Spleen (tissue), 13 donors: ENCODE measurements at places on chromosomes 7 and 10. TPM values are rescaled to one million over a fixed set of nuclear protein-coding genes. Genes with fewer than 3 reads are reported as not detected.

- DNase-seq: no peak
These were observed 4.9 kb upstream of the MTPN start for GRCh38 chr7:135981958-135982646.

DNA sequence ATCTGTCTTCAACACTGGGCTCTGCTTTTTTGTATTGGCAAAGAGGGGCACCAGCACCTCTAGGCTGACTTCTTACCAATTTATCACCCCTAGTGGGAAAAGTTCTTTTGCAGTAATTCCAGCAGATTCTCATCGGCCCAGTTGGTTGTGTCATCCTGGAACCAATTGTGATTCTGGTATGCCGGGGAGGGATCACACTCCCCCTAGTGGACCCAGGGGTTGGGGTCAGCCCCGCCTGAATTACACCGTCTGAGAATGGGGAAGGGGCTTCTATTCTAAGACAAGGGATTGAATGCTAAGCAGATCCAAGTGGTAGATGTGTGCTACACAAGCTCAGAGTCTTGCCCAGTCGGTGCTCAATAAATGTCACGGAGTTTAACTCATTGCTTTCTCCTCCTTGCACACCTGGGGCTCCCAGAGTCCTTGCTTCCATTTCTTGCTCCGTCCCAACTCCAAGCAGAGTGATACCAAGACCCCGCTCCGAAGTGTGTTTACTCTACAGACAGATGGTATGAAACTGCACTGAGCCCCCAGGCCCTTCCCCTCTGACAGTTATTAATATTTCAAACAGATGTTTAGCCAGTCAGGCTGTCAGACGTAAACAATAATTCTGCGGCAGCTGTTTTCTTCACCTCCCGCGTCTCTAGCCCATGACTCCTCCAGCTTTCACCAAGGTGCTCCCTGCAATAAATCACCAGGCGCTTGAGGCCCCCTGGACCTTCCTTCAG, 71.9 kb downstream of the C10orf105 start:
- DNase-seq: no peak

GRCh38 chr7:19814776-19815175, 41.4 kb upstream of the TMEM196 start:
- no peak for DNase-seq

- DNase-seq: no peak
These were observed 89.5 kb upstream of the PIK3CG start for GRCh38 chr7:106775552-106775936.

DNA sequence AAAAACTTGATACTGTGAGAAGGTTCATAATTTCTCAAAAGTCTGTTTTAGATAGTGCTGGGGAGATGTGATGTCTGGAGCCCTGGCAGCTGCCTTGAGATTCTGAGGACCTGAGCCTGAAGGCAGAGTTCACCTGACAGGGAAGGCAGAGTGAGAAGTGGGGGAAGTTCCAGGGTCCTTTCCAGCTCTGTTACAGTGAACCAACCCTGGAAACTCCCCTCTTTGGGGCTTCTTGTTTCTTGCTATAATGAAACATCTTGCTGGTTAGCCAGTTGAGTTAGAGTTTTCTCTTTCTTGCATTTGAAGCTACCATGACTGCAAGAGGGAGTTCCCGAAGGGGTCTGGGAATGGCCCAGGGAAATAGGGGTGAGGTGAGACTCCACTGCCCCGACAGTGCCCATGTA, 158.9 kb upstream of the TNRC18 start:
- no peak for DNase-seq

- DNase-seq: no peak
These were observed 140.9 kb downstream of the PTPRN2 start for GRCh38 chr7:158446706-158447105.

- DNase-seq: no peak
These were observed 2.7 kb downstream of the KAZALD1 start for GRCh38 chr10:101064415-101065030.

GRCh38 chr7:131654668-131655326, 98.4 kb upstream of the PODXL start:
- DNase-seq: peak; percentile 95

DNA sequence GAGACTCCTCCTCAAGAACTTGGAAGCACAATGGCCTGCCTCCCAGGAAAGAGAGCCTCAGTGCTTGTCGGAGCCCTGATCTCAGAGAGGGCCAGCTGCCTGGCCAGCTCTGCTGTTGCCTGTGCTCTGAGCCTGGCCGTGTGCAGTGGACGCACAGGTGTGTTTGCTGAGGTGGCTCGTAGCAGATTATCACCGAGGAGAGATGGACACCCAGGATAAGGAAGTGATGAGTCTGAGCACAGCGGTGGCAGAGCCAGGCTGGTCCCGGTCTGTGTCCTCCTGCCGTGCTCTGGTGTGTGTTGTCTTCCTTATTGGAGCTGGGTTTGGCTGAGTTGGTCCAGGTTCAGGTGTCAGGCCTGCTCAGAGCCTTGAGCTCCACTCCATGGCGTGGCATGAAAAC, 208.5 kb downstream of the EBF3 start:
- peak; percentile 54 for DNase-seq

- DNase-seq: no peak
These were observed 308.0 kb upstream of the KCND2 start for GRCh38 chr7:119964788-119965542.

DNA sequence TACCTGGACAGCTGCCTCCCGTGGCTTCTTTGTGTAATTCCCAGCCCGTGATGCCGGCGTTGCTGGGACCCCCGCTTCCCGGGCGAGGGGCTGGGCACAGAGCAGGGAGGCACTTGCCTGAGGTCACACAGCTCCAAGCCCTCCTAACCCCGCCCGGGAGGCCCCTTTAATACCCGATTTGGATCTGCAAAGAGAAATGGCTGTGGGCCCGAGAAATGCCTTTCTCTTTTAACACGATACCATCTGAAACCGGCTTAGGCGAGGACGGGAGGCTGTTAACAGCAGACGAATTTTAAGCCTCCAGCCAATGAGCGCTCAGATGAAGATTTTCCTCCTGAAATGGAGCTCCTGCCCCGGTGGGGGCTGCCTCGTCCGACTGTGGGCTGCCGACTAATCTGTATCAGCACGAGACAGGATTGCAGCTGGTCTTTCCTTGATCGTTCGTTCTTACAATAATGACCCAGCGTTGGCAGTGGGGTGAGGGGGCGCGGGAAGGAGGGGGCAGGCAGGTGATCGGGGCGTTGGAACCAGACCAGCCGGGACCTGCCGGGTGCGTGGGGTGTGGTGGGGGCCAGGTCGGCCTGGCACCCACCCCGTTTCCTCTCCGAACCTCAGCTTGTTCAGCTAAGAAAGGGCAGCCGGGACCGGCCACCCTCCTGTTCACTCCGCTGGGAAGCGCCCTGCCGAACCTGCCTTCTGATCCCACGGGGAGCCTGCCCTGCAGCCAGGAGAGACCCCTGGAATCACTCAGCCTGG, 36.2 kb upstream of the FOXL3 start:
- no peak for DNase-seq

C10orf62 gene
- total RNA-seq: not detected

DBNL gene
- total RNA-seq: 193 TPM

CYCS gene
- total RNA-seq: 18.6 TPM

HOXA7 gene
- 5.2 TPM for total RNA-seq

RBP4 gene
- total RNA-seq: not detected

CPA5 gene
- not detected for total RNA-seq

GBX1 gene
- total RNA-seq: not detected

H2BK1 gene
- total RNA-seq: not detected

RGR gene
- not detected for total RNA-seq

ATXN7L1 gene
- total RNA-seq: 14.0 TPM
